Naive thymus-derived CD8-positive, alpha-beta T cell (primary cell): ENCODE measurements at places on chromosomes 16 and 17. TPM values are rescaled to one million over a fixed set of nuclear protein-coding genes. Genes with fewer than 3 reads are reported as not detected.

Gene KRT17
- not detected for total RNA-seq

Gene IGSF6
- total RNA-seq: 0.69 TPM

Gene SPN
- total RNA-seq: 98.4 TPM

Gene ST6GALNAC1
- not detected for total RNA-seq

Gene ZNF423
- not detected for total RNA-seq

Gene RAB40C
- total RNA-seq: 19.9 TPM

Gene ANKFN1
- total RNA-seq: not detected

DNA sequence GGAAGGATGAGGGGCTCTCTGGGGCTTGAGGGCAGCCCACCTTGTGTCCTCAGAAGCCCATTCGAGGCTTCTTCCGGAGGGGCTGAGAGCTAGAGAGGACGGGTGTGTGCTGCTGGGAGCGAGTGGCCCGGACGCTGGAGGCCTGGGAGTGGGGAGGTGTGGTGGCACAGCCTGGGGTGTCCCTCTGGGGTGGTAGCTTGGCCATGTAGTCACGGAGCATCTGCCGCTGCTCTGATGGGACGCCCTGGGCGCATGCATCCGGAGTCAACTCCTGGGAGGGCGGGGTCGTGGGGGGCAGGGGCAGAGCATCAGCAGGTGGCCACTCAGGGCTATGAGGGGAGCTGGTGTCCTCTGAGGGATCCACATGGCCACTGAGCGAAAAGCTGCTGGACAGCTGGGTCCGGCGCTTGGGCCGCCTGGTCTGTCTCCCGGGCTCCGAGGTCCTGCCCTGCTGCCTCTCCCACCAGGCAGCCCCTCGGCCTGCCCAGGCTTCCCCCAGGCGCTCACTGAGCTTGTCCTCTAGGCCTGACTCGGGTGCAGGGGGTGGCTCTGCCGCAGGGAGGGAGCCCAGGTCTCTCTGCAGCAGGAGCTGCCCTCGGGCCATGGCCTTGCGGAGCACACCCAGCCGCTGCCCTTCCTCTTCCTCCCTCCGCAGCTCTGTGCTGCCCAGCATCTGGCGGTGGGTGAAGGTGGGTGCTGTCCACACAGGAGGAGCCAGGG, 7.8 kb downstream of the TAF1C start:
- no peak overlapping the region for H3K4me3 ChIP-seq
- H3K36me3 ChIP-seq: peaks cover 4% of the 10 kb centered on the region
- H3K4me1 ChIP-seq: peaks cover 10% of the 10 kb centered on the region
- no peak overlapping the region for H3K27ac ChIP-seq
- H3K27me3 ChIP-seq: no peaks in the 10 kb centered on the region

- H3K27ac ChIP-seq: no peak within 1 kb of the TSS
- peak within 1 kb of the TSS; percentile 92 for H3K4me3 ChIP-seq
- H3K27me3 ChIP-seq: no peaks in the 10 kb centered on the region
- peaks cover 26% of the 10 kb centered on the region for H3K4me1 ChIP-seq
- no peak for DNase-seq
These were observed at the start of gene CENPX for GRCh38 chr17:82022310-82022980. Gene CENPX, minus strand, starts transcription at chr17:82022878. Its CDS starts 17 bp downstream, at chr17:82022861.

DNA sequence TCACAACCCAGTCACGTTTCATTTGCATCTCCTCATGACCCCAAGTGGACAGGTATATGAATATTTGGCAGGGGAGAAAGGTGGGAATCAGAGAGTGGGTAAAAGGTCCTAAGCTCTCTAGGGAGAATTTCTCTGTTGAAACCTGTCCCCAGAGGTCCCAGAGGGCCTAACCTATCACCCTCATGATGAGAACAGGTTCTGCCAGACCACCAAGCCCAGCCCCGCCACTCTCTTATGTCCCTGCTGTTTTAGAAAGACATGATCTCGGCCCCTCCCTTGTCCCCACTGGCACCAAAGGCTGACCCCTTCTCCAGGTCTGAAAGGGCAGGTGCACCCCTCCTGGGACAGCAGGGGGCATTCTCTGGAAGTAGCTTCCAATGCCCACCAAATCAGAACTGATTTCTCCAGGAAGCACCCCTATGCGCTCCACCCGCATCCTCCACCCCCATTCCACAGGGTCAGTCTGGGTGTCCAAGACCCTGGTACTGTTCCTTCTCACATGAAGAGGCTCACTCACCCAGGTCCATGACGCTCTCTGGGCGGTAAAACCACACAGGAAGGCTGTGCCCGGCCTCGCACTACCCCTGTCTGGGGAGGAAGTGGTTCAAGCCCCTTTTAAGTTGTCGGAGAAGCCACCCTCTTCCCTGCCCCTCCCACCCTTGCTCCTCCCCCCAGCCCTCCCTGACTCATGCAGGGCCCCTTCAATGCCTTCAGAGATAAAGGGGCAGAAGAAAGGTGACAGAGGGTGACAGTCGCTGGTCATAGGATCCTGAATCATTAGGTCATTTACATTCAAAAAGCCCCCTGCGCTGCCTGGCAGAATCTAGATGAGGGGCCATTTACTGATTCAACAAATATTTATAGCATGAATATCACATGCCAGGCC, at the start of gene CCR7:
TSS of gene CCR7 (minus strand) at position 590 of the 886 bp plus-strand sequence. CDS start at position 527, 63 bp downstream.
- H3K36me3 ChIP-seq: peaks cover 54% of the 10 kb centered on the region
- H3K4me3 ChIP-seq: peak within 1 kb of the TSS; percentile 98
- DNase-seq: peak; percentile 77
- H3K4me1 ChIP-seq: peaks cover 51% of the 10 kb centered on the region

DNA sequence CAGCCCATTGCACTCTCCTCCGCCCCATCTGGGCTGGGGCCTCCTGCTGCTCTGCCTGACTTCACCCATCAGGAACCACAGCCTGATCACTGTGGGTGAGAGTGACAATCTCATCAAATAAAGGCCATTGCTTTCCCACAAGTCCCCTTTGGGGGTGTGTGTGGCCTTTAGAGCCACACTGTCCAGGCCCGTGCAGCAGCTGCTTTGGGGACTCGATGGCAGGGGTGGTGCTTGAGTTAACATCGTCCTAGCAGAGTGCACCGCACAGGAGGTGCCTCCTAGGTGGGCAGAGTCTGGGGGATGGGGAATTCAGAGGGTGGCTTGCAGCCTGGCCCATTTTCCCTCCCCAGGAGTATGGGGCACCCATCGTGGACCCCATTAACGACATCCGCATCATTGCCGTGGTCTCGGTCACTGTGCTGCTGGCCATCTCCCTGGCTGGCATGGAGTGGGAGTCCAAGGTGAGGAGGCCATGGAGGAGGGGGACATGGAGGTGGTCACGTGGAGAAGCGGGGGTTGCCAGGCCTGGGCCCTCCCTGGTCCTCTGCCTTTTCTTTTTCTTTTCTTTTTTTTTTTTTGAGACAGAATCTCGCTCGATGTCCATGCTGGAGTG, 5.4 kb downstream of the SLC12A3 start:
- H3K4me1 ChIP-seq: peaks cover 19% of the 10 kb centered on the region
- H3K36me3 ChIP-seq: no peaks in the 10 kb centered on the region

- peaks cover 5% of the 10 kb centered on the region for H3K4me1 ChIP-seq
- DNase-seq: no peak
- no peak overlapping the region for H3K27ac ChIP-seq
- no peak overlapping the region for H3K4me3 ChIP-seq
- peaks cover 7% of the 10 kb centered on the region for H3K27me3 ChIP-seq
These were observed 33.7 kb downstream of the TRIM25 start for GRCh38 chr17:56880133-56880532.

GRCh38 chr16:72752004-72752695, 295.8 kb downstream of the ZFHX3 start:
- no peak for DNase-seq
- no peaks in the 10 kb centered on the region for H3K27me3 ChIP-seq
- no peaks in the 10 kb centered on the region for H3K4me1 ChIP-seq
- peaks cover 9% of the 10 kb centered on the region for H3K36me3 ChIP-seq

- H3K27me3 ChIP-seq: no peaks in the 10 kb centered on the region
- no peak overlapping the region for H3K27ac ChIP-seq
- H3K4me3 ChIP-seq: no peak overlapping the region
- peaks cover 14% of the 10 kb centered on the region for H3K4me1 ChIP-seq
- DNase-seq: no peak
These were observed 1.2 kb upstream of the UBB start for GRCh38 chr17:16379654-16380053.
